Hematopoietic multipotent progenitor cell treated with erythropoietin and hydrocortisone succinate and interleukin-3 and kit ligand, for 6 days (in vitro differentiated cells): ENCODE measurements at places on chromosomes 5 and 9.

DNA sequence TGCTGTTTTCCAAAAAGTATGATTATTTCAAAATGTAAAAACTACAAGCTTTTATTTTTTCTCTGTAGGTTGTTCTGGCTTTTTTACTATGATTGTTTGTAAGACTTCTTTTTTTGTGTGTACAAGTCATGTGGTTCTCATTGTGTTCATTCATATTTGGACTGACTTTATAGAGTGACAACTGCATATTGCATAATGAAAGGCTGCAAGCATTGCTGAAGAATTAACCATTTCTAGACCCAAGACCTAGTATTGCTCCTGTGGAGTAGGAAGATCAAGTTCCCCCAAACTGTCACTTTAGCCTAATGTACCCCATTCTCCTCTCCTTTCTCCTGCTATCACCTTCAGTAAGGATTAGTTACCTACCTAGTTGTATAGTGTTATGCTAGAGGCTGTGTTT is 10.0 kb downstream of the MAP1B start:
- DNase-seq: no peak

DNA sequence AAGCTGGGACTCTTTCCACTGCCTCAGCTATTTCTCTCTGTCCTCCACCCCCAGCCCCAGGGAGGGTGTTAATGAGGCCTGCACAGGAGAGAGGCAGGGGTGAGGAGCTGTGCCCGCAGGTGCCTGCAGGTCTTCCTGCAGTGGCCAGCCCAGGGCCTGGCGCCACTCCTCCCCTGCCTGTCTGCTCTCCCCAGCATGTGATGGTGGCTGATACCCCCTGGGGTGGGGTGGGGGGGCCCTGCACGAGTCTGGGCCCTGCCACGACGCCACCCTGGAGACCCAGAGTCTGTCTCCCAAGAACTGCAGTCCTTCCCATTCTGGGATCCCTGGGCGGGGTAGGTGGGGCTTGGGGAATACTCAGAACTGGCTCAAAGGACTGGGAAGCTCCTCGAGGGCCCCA is 166.4 kb upstream of the SMIM23 start:
- no peak for DNase-seq

DNA sequence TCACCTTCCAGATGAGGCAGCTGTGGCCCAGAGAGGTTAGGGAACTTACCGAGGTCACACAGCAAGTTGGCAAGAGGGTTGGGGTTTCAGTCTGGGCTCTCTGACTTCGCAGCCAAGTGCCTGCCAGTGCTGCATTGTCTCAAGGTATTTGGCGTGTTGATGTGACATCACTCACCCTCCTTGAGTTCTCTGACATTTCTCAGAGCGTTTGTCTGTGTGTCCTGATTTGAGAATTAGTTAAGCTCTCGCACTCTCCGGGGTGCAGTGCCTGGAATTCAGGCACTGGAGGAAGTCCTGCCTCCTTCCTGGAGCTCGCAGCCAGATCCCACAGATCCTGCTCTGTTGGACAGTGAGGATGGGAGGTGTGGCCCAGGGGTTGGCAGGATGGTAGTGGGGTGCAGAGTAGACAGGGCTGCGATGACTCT is 25.7 kb downstream of the WWC1 start:
- DNase-seq: no peak

DNA sequence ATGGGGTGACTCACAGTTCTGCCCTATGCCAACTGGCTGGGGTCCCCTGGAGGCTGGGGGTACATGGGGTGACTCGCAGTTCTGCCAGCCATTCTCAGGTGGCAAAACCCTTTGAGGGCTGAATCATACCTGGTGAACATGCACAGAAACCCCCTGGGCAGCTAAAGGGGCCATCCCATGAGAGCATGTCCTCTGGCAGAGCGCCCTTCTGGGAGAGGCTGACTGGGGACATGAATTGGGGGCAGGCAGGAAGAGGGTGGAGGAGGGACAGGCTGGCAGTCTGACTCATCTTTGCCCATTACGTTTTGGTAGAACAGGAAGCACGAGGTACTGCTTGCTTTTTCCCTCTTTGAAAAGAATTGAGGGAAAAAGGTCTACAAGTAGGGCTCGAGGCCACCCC is 16.7 kb downstream of the TRAF1 start:
- DNase-seq: no peak

DNA sequence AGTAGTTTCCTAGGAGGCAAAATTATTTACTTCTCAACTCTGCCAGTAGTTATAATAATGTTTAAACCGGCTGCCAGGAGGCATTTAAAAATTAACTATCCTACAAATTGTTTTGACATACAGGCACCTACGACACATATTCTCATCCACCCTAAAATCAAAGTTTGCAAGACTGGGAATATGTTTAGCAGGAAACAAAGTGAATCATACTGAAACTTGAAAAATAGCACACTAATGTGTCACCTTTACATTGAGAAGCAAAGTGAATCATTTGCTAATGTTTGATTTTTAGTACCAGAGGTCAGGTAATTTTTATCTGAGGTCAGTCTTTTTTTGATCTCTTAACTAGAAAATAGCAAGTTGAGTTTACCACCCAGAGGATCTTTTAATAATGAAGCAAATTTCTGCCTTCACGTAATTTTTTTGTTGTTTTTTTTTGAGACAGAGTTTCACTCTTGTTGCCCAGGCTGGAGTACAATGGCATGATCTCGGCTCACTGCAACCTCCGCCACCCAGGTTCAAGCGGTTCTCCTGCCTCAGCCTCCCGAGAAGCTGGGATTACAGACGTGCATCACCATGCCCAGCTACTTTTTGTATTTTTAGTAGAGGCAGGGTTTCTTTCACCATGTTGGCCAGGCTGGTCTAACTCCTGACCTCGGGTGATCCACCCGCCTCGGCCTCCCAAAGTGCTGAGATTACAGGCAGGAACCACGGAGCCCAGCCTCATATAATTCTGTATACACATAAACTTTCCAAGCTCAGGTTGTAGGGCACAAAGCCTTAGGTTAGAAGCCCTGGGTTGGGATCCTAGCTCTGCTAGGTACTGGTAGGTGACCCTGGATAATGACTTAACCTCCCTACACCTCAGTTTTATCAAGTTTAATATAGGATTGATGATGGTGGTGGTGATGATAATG is 124.3 kb downstream of the UGCG start:
- no peak for DNase-seq

- DNase-seq: no peak
Measured at GRCh38 chr9:134850611-134851010, 30.0 kb upstream of the FCN2 start.

GRCh38 chr9:89602978-89603766 is 1.6 kb upstream of the GADD45G start:
- DNase-seq: peak; percentile 93

DNA sequence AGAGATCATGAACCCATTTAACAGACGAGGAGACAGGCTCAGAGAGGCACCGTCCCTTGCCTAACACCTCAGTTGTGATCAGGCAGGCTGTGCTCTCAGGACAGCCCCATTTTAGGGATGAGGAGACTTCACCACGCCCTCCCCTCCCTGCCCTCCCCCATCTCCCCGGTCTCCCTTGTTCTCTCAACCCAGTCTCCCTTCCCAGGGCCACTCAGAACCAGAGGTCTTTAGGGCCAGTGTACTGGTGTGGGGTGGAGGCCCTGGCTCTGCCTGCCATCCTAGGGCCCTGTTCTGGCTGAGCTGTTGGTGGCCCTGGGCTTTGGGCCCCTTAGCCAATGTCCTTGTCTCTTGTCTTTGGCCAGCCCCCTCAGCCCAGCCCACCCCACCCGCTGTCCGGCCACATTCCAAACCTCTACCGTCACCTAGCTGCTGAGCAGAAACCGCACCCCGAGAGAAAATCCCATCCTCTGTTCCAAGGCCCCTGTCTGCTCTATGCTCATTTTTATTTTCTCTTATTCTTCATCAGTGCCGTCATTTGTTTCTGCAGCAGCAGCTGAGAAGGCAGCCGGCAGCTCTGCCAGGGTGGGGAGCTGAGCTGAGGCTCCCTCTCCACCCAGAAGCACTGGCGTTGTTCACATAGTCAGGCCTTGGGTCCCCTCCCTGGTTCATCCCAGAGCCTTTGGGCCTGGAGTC is 33.9 kb downstream of the OLFML2A start:
- DNase-seq: no peak

DNA sequence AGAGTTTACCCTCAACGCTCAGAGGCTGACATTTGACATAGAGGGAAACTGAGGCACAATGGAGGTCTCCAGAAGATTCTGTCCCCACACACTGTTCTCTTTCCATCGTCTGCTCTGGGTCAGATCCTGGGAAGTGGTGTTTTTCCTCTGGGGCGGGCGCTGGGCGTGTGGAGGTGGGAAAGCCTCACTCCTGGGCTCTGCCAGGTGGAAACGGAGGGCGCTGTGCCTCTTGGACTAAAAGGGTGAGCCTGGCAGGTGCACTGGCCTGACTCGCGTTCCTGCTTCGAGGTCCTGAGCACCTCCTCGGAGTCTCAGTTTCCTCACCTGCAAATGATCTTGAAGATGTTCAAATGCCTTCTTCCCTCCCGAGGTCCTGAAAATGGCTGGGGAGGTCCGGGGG is 25.7 kb upstream of the FCN1 start:
- DNase-seq: no peak

DNA sequence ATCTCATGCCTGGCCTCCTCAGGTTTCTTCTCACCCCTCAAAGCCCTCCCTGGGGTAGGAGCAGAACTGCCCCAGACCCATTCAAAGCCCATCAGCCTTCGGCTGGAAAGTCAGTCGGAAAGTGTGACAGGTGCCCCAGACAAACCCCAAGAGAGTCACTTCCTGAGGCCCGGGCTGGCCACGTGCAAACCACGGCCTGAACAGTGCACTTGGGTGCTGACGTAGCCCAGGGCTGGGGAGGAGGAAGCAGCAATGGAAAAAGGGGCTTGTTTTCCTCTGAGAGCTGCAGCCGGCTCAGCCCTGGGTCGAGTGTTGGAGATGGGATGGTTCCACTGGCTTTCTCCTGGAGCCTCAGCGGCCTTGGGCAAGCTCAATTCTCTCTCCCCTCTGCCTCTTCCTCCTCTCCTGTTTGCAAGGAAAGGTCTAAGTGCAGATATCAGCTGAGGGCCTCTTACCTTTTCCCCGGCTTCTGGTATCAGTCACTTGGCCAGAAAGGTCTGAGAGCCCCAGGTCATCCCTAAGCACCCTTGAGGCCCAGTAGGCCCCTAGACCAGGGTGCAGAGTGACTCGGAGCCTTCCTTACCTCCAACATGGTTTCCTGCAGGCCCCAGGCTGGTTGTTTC is 5.9 kb upstream of the EGR1 start:
- peak; percentile 43 for DNase-seq

GRCh38 chr5:2697041-2697440 is 54.4 kb downstream of the IRX2 start:
- DNase-seq: no peak

DNA sequence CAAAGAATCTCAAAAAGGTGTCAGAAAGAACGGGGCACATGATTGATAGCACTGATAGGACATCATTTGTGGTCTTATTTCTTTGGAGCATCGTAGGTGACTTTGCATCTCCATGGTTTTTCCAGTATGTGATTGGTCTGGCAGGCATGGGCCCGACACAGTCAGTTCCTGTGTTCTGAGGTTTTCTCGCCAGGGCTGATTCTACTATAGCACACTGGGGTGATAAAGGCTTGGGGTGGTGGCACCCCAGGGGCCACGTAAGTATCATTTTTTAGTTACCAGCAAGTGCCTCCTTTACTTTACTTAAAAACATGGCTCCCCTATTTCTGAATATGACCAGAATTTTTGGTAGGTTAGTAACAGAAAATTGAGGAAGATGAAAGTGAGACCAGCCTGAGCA is 202.7 kb downstream of the RFK start:
- no peak for DNase-seq

DNA sequence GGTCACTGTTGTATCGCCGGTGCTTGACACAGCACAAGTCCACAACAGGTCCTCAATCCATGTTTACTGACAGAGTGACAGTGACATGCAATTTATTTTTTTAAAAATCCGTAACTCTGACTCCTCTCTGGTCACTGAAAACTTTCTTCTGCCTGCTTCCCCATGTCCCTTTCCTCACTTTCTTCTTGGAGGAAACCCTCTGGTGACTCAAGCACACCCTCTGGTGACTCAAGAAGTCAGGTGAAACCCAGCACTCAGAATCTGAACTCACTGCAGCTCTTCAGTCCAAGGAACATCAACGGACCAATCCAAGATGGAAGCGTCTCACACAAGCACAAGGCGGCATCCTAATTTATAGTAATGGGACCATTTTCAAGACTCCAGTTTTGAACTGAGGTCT is 245.9 kb downstream of the FSTL4 start:
- DNase-seq: peak; percentile 4
